Lower leg skin (tissue), 4 donors: ENCODE measurements at places on chromosomes 13 and 19. TPM values are rescaled to one million over a fixed set of nuclear protein-coding genes. Genes with fewer than 3 reads are reported as not detected.
A peak's percentile ranks its signal among the peaks of the same experiment; 100 is the strongest.

MYH14 gene
- 204 TPM for total RNA-seq

ZNF749 gene
- total RNA-seq = 7.8 TPM

WTIP gene
- total RNA-seq = 10.4 TPM

ZNF534 gene
- total RNA-seq = 0.13 TPM

TMPRSS9 gene
- not detected for total RNA-seq

CLEC17A gene
- 0.84 TPM for total RNA-seq

- no peak for DNase-seq
These were observed 1183.3 kb downstream of the SLITRK1 start for GRCh38 chr13:82698941-82699340.

- no peak for DNase-seq
These were observed 30.3 kb upstream of the CEACAM4 start for GRCh38 chr19:41657157-41657556.

DNA sequence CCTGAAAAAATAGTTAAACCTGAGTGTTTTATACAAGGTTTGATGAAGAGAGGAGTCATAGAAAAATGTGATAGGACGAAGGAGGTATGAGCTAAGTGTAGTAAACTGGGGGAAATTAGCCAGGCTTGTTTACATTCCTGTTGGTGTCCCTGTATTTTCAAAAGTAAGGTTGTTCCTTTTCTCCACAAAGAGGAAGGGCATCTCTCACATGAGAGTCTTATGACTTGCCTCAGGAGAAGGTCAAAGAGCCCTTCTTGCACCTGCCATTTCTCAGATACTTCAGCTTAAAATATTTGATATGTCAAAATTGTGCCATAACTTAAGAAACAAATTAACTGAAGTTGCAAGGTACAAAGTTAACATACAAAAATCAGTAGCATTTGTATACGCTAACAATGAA lies 3.6 kb upstream of the N4BP2L2 start:
- DNase-seq = no peak

GRCh38 chr19:28426730-28427225 lies 786.2 kb downstream of the UQCRFS1 start:
- no peak for DNase-seq

DNA sequence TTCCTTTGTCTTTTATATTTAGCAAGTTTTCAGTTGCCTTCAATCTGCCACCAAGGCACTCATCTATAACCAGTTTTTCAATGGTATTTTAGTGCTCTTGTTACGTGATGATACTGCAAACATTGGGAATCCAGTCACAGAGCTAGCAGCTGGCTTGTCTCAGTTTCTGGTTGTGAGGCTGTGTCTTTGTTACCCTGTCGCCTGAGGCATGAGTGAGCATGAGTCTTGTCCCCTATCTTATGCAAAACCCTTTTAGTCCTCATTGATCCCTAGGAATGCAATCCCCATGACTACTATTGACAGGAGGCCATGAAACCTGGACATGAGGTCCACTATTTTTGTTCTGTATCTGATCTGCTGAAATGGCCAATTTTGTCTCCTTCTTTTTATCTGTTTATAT lies 391.0 kb downstream of the LMO7 start:
- DNase-seq = no peak

DNA sequence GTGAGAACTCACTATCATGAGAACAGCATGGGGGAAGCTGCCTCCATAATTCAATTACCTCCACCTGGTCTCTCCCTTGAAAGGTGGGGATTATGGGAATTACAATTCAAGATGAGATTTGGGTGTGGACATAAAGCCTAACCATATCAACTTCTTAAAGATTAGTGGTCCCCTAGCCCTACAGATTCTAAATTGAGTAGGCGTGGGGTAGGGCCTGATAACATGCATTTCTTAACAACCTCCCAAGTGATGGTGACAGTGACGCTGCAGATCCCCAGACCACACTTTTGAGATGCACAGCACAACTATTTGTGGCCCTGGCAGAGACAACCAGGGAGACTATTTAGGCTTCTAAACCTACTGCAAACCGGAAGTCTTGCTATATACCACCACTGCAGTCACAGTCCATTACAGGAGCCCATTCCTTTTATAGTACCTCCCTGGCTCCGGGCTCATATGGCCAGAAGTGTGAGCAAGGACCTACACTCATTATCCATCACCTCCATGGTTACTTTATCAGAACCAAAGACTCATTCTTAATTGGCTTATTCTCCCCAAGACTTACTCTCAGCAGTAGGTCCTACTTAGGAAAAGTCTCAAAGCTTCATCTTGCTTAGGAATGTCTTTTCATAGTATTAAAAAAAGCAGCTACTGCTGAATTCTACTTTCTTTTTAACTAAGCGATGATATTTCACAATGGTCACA lies 2.1 kb upstream of the DPY19L3 start:
- no peak for DNase-seq

DNA sequence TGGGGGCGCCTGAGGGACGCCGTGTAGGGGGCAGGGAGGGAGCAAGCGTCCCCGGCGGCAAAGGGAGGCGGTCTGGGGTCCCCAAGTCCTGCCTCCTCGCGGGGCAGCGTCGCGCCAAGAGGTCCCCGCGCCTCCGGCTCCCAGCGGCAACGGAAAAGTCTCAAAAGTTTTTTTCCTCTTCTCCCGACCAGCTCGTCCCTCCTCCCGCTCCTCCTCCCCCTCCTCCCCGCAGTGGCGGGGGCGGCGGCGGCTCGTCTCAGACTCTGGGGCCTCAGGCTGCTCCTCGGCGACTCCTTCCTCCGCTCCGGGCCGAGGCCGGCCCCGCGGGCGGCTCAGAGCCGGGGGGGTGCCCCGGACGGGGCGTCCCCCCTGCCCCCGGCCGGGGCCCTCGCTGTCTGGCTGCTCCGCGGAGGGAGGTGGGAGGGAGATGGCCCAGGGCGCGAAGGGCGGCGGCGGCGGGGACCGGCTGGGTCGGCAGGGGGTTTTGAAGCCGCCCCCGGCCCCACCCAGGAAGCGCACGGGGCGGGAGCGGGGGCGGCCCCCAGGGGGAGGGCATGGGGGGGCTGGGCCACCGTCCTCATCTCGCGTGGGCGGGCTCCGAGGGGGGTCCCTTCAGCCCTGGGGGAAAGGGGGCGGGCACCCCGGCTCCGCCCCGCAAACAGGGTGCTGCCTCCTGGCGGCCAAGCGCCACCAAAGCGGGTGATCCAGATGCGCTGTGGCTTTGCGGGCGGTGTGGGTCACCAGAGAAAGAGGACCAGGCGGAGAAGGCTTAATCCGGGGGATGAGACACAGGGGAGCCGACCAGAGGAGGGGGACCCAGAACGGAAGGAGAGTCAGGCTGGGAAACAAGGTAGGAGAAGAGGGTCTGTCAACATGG lies at the start of gene TGFB1:
TGFB1 (minus strand) TSS at position 457 of the 877 bp plus-strand sequence. CDS start 878 bp downstream, outside the sequence.
- peak; percentile 98 for DNase-seq

DNA sequence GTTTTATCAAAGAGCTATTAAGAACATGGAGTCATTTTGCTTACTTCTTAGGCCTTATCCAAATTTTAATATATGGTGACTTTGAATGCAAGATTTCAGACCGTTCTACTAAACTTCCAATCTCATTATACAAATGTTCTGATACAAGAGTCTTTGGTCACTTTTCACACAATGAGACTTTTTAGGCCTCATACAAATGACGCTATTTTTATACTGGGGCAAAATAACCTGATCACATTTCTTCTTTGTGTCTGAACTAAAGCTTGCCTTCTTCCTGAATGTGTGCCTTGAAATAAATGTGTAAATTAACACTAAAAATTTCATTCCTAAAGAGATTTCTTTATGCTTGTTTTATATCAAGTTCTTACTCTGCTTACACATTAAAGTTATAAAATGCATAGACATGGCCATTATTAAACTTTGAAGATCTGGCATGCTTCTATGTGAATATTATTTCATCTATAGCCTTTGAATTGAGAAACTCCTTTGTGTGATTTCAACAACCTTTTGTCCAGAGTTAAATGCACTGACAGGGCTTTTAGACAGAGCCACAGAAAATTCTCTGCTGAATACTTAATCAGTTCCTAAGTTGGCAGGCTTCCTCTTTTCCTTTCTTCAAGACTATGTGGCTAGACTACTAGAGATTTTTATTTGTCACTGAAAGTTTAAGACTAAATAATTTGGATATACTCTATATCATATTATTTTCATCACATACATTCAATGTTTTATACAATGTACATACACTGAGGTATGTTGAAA lies 86.1 kb downstream of the EDNRB start:
- DNase-seq = no peak

GRCh38 chr19:48926909-48927308 lies 6.6 kb upstream of the DHDH start:
- no peak for DNase-seq

- DNase-seq = no peak
These were observed 7.0 kb downstream of the GPR18 start for GRCh38 chr13:99250982-99251825.
